ENCODE measurements at places on chromosomes 16 and 17.

DNA sequence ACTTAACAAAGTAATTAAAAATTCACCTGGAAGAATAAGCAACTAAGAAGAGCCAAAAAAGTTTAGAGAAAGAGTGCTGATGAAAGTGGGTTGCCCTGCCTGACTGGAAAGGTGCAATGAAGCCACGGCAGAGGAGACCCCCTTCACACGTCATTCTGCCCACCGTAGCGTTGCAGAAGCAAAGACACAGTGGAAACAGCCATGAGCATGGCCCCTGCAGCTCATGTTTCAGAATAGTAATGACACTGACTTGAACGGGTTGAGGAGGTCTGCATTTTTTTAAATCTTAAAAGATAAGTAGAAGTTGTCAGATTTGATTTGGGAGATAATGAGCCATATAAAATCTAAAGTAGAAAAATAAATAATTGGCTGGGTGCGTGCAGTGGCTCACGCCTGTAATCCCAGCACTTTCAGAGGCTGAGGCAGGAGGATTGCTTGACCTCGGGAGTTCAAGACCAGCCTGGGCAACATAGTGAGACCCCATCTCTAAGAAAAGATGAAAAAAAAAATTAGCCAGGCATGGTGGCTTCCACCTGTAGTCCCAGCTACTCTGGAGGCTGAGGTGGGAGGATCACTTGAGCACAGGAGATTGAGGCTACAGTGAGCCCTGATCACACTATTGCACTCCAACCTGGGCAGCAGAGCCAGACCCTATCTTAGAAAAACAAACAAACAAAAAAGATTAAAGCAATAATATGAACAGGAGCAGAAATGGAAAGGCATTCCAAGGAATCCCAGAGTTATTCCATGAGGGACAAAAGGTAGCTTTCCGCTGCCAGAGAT, 184.6 kb downstream of the LGALS9B start:
- DNase-seq = no peak

GRCh38 chr17:45667591-45668171, 116.4 kb upstream of the CRHR1 start:
- no peak for DNase-seq

- DNase-seq = no peak
Observed at GRCh38 chr17:39335704-39336223, 65.7 kb downstream of the FBXL20 start.

DNA sequence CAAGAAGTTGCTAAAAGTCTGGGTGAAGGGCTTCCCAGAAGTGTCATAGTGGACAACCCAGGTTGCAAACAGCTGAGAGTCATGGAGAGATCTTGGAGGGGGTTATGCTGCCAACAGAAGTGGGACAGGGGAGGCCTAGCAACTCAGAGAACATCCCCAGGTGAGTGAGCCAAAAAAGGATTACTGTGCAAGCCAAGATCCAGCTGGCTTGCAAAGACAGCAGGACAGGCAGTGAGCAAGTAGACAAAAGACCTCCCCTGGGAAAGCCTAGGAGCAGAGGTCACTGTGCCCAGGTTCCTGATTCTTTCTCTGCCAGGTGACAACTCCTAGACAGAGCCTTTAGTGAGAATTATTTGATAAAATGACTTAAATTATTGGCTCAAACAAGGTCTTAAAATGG, 9.5 kb upstream of the LONP2 start:
- no peak for DNase-seq

- peak; percentile 40 for DNase-seq
Observed at GRCh38 chr16:20383106-20384029, 21.2 kb downstream of the PDILT start.

- no peak for DNase-seq
Observed at GRCh38 chr16:86581458-86581857, 3.1 kb downstream of the FOXL1 start.

DNA sequence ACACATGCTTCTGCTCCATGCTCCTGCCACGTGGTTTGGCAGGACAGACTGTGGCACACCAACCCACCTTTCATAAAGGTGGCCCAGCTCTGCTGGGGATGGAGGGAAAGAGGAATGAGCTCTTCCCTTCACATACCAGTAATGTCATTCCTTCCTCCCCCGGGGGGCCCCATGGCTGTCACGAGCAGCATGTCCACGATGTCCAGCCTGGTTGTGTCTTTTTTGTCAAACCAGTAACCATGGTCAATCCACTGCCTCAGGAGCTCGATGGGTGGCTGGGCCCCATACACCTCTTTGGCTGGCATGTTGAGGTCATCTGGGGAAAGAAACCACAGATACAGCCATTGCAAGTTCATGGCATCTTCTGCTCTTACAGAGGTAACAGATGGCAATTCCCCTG, 96.6 kb downstream of the LYRM1 start:
- DNase-seq = no peak

DNA sequence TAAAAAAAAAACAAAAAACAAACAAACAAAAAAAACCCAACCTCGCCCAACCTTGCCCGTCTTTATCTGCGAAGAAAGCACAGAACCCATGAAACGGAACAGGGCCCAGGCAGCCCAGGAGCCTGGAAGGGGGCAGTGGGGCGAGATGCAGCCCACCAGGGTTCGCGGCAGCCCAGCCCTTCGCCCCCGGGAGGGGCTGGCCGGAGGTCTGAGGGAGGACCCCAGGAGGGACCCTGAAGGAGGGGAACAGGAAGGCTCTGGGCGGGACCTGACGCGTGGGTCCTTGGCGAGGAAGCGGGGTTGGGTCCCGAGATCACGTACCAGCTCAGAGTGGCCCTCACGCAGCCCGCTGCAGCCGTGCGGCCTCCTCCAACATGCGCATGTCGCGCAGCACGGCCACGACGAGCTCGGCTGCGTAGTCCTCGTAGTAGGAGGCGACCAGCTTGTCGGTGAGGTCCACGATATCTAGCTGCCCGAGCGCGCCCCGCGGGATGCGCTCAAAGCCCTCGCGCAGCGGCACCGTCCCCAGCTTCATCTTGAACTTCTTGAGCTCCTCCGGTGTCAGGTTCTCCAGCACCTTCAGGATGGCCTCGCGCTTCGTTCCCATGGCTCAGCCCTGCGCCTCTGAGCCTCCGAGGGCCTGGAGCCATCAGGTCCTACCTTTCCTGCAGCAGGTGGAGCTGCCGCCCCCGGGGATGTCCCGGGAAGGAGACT, at the start of gene PYDC1:
Gene PYDC1, minus strand, starts transcription at position 714 of the 714 bp plus-strand sequence. Its CDS starts 107 bp downstream, at position 607.
- DNase-seq = no peak

GRCh38 chr16:3734758-3735221, 17.5 kb upstream of the TRAP1 start:
- DNase-seq = no peak

DNA sequence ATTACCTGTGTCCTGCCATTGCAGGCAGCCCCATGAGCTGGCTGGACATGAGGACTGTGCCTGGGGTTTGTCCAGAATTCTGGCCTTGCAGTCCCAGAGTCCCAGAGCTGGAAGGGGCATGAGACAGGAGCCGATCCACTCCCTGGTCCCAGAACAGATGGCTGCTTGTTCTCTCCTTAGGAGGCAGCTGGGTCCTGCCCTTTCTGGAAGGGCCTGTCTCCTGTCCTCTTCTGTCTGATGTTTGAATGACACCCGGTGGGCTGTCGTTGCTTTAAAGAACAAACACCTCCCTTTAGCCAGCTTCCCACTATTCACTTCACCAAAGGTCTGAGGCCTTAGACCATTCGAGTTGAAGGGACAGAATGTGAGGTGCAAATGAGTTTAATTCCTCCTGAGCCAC, 63.8 kb downstream of the RAP1GAP2 start:
- DNase-seq = no peak

Data from GM18507 (cell line).